Stimulated activated CD8-positive, alpha-beta memory T cell treated with anti-CD3 and anti-CD28 coated beads, Interleukin-12 subunit alpha, Interleukin-12 subunit beta, amount 100 ng/mL, for 1 hour (primary cell): ENCODE measurements at places on chromosomes 3 and 15.

- no peak for DNase-seq
Observed at GRCh38 chr3:28745436-28745835, 396.8 kb upstream of the AZI2 start.

DNA sequence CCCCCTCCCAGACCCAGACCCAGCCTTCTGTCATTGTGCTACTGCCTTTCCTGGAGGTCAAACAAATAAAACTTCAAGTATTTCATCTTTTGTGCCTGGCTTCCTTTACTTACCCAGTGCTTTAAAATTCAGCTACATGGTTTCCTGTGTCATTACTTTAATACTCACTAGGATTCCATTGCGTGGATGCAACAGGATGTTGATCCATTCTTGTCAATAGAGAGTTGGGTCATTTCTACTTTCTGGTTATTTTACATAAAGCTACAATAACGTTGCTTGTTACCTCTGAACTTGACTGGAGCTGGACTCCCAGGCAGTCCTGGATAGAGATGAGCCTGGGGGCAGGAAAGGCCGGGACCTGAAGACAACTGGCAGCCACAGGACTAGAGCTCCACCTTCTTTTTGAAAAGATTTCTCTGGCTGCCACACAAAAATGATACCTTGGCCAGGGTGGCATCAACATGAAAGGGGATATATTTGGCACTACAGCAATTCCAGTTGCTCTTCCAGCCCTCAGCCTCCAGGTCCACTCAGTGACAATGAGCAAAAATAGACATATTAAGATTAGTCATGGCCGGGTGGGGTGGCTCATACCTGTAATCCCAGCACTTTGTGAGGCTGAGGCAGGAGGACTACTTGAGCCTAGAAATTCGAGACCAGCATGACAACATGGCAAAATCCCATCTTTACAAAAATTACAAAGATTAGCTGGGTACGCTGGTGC lies 23.3 kb upstream of the HEG1 start:
- no peak for DNase-seq

DNA sequence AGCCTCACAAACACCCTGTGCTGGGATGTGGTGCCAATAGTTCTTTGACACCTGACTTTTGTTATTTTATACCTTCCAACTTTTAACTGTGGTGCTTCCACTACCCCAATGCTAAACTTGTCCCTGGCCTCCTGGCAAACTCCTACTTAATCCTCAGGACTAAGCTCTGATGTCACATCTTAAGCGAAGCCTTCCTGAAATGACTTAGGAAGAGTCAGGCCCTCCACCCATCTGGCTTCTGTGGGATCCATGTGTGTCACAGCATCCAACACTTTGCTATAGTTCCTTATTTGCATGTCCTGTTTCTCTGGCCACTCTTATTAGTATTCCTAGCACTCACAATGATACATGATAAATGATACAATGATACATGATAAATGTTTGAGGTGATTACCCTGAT lies 133.2 kb downstream of the FILIP1L start:
- no peak for DNase-seq

DNA sequence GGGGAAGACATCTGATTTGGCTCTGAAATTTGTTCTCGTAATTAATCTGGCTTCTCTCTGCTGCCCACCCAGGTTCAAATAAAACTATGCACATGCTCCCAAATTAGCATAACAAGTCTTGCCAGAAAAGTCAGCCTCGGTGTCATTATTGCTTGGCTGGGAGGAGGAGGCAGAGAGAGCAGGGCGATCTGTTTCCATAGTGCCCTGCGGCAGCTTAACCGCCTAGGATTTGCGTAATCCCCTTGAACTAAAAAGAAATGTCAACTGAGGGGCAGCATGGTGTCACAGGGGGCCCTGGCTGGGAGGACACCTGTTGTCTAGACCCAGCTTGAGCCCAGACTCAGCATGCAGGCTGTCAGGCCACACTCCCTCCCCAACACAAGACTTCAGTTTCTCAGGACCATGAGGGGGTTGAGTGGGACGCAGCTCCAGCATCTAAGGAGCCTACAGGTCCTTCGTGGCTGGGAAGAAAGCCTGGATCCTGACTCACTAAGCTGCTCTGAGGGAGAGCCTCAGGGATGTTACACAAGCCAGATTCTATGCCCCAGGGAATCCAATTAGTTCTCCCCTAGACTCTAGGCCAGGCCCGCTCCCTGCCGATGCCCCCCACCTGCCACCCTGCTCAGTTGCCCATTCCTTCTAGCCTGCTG lies 17.3 kb downstream of the MRPS11 start:
- no peak for DNase-seq

DNA sequence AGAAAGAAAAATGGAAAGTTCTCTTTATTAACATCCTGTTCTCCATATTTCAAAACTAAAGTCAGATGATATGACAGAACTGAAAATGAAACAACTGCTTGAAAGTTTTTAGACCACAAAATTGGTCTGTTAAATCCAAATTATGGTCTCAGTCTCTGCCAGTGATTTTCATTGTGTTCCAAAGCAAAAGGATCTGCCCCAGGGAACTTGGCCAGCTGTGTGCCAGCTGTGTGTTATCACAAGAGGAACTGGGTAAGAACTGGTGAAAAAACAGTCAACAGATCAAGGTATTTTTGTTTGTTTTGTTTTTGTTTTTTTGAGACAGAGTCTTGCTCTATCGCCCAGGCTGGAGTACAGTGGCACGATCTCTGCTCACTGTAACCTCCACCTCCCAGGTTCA lies 323.3 kb downstream of the CTNNB1 start:
- no peak for DNase-seq

- no peak for DNase-seq
Observed at GRCh38 chr3:13039213-13039896, 33.9 kb downstream of the IQSEC1 start.

GRCh38 chr3:171585039-171585438 lies 124.8 kb upstream of the TNIK start:
- no peak for DNase-seq

GRCh38 chr3:21517184-21517583 lies 233.8 kb downstream of the ZNF385D start:
- no peak for DNase-seq

DNA sequence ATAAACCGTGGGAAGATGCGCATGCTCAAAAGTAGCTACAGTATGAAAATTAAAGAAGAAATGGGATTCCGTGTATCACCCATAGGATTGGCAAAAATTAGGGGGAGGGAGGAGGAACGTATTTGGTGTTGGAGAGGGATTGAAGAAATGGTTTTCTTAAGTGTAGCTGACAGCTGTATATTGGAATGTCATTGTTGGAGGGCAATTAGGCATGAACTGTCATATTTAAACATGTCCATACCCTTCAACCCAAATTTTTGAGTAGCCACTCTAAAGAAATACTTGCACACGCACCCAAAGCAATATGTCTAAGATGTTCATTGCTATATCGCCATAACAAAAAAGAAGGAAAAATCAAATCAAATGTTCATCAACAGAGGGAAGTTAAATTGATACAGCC lies 144.7 kb downstream of the TLE3 start:
- DNase-seq, result no peak

DNA sequence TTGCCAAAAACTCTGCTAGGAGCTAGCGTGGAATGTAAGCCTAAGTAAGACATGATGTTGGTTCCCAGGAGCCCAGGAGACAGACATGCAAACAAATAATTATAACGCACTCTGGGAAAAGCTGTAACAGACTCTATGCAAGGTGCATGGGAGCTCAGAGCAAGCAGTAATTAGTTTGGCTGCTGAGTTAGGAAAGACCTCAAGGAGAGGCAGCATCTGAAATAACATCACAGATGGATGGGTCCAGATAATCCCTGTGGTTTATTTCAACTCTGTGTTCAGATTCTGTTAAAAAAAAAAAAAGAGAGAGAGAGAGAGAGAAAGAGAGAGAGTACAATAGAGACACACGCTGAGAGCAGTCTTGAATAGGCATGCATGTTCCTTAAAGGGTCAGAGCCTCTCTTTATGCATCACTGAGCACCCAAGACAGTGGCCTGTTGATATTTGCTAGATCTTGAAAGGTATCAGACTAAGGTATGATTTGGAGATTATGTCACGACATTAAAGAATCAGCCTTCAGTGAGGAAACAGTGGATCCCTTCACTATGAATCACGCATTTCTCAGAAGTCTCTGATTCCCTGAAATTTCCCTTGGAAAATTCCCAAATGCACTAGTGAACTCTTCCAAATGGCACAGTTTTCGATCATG lies 124.4 kb upstream of the LIPC start:
- DNase-seq, result no peak

GRCh38 chr3:19632099-19633074 lies 301.6 kb downstream of the EFHB start:
- no peak for DNase-seq
